Hematopoietic multipotent progenitor cell treated with erythropoietin and hydrocortisone succinate and interleukin-3 and kit ligand, for 6 days (in vitro differentiated cells): ENCODE measurements at places on chromosomes 2 and 18.

DNA sequence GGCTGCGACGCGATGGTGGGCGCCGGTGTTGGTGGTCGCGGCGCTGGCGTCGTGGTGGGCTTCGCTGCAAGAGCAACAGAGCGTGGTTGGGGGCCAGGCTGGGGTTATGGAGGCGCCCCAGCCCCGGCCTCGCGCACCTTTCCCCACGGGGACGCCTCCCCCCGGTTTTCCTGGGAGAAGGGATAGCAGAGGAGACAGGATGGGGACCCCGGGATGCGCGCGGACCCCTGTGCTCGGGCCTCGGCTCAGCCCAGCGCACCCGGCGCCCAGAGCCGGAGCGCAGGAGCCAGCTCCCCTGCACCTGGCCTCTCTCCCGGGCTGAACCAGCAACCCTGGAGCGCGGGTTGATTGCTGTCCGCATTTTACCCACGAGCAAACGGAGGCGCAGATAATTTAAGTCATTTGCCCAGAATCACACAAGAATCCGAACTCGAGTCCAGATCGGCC, 1.0 kb downstream of the CD8A start:
- DNase-seq = no peak

DNA sequence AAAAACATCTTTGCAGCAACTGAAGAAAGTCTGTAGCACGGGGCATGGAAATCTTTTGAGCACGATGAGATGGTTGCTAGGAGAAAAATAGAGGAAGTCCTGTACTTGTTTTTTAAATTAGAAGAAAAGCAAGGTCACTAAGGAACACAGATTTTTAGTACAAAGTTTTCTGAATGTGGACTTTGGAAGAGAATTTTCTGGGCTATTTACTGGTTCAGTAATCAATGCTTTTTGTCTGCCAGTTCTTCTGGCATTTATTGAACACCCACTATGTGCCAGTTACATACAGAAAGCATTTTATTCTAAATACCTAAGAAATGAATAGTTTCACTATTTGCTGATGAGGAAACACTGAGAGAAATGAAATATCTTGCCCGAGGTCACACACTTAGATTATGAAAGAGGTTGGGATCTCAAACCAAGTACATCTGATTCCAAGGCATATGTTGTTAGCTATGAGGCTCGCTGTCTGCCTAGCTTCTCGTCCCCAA, 15.6 kb upstream of the MAP3K20 start:
- DNase-seq = no peak

DNA sequence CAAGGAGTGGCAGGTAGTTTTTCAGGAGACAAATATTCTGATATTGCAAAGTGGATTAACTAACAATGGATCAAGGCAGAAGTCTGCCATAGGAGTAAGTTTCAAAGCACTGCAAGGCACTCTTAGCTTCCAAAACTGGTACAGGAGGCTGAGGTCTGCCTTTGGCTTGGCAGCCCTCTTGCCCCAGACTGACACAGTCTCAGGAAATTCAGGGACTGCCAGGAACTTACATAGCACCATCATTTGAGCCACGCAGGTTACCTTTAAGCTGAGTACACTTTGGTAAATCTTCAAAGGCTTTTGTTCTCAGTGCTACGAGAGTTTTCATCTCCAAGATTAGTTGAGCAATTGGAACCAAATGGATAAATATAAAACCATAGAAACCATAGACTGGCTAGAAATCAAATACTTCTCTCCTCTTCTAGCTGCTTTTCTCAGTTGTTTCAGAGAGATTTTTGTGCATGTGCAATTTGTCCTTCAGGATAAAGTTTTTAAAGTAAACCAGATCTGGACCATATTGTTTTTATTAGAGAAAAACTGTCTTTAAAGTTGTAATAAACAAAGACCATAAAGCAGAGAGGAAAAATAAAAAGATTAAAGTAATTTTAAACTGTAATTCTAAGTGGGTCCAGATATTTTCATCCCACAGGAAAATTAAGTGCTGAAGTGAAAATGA, 18.8 kb downstream of the ANKRD29 start:
- DNase-seq = no peak

DNA sequence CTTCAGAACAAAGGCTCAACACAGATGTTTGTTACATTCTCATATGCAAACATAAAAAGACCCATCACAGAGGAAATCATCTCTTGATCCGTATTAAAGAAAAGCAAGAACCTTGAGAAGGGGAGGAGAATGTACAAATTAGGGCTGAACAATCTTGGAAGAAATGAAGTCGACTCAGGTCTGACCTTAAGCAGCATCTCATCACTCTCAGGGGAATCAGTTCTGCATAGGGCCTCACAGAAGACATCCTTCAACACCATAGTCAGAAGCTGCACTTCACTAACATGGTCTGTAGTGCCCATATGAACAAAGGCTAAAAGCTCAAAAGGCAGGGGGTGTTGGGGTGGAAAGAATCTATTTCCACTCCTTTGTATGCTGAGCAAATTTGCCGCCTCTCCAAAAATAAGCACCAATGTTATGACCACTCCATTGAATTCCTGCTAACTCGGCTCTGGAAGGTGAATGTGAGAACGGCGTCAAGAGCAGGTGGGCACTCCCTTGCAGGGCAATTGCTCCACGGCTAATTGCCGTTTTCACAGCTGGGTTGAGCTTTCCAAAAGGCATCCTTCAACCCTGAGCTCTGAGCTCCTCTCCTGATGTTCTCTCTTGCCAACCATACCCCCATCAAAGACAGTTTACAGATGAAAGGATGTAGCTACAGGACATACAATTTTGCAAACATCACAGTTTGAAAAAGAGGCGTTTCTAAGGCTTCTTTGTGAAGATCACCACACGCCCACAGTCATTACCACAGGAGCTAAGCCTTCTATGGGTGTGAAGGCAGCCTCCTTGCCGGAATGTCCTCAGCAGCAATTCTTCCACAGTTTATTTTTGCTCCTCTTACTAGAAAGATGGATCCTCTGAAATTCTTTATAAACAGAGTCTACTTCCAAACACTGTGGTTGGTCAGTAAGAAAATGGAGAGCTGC, 10.0 kb downstream of the KLF7 start:
- no peak for DNase-seq

DNA sequence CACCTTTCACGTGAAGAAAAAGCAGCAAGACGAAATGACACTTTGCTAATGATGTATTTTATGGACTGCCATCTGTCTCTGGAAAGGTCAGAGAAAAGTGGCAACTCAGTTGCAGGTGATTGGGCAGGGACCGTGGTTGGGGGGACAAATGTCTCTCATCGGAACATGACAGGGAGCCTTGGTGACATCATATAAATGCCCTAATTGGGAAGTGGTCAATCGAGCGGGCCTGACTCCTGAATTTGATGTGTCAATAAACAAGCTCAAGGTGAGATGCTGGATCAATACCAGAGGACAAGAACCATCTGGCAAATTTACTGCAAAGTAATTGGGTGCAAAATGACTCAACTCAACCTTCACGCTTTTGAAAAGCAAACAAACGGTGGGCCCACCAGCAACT, 151.9 kb upstream of the SKOR2 start:
- no peak for DNase-seq

GRCh38 chr18:39209173-39209572, 1643.6 kb upstream of the CELF4 start:
- no peak for DNase-seq

DNA sequence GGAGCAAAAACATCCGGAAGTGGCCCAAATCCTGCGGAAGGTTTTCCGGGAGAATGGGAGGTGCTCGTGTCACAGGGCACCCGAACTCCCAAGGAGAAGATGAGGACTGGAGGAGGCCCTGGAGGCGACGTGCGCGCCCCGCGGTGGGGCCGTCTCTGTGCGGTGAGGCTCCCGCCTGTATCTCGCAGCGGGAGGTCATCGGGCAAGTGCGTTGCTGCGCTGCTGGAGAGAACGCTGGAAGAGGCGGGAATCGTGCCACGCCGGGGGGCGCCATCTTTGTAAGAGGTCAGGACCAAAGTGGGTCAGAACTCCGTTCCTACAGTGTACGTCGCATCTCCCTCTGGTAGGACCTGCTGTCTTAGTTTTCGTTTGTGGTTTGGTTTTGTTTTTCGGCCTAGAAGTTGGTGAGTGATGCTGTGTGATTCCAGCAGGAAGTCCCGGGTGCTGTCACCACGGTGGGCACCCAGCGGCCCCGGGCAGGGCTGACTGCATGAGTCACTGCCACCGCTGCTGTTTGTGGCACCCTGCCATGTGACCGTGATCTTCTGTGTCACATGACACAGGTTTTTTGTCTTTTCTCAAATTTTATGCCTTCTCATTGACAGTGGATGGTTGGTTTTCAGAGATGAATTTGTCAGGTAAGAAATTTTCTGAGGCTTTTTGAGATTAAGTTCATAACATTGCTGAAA, 21.5 kb upstream of the ATP9B start:
- no peak for DNase-seq

DNA sequence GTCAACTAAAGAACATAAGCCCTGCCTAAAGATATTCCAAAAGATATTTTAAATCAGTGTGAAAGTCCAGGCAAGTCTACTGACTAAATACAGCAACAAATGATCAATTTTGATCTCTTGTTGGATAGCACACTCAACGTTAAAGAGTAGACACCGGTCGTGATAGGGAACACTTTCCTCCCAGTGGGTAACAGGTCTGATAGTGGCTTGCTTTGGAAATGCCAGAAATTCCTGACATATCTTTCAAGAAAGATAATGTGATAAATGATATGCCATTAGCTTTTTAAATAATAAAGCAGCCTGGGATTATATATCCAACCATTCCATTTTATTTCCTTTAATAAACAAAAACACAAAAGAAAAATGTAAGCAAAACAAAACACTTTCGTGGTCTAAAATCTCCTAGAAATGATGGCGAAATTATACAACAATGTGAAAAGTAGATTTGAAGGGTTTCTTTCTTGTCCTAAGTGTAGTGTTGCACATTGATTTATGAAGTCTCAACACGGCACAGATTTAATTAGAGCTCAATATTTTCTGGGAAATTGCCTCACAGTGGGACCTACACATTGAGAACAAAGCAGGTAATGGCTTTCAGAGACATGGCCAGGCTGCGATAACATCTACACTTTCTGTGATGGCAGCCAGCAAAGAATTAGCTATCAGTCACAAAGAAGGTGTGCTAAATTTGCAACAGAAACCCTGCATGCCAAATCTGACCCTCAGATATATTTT, 158.6 kb downstream of the PPP1R1C start:
- no peak for DNase-seq

DNA sequence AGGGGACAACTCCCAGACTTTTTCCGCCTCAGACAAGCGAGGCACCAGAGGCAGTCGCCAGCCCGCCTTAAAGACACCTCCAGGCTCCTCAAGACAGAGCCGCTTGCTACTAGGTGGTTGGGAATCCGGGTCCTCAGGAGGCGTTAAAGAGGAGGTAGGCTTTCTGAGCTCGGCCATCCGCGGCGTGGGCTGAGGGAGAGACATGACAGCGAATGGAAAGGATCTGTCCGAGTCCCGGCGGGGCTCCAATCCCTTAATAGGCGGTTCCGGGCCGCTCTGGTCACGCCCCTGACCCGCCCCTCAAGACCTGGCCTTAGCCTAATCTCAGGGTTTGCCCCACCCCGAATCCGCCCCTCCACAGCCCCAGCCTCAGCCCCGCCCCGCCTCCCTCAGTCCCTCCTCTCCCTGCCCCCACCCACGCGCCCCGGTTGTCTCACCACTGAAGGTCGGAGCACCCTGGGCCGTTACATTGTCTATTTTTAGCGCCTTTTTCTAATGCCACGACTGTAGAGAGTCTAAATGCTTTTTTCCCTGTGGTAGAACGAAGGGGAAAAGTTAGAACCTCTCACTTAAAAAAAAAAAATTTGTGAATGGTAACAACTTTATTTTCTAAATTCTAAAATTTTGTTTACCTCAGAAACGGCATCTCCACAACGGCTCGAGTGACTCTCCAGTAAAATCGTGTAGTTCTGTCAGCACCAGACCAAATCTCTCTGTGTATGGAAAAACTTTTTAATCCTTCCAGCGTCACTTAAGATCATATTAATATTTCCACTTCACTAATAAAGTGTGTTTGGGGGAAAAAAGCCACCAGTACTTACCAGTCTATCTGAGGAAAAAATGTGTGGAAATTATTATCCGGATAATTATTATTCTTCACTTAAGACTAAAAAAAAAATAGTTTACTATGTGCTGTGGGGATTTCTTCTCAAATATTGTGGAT, at the start of gene RAD51AP2:
Gene RAD51AP2 (minus strand): TSS at position 229 of the 943 bp plus-strand sequence. CDS start 25 bp downstream, at position 204.
- DNase-seq = peak; percentile 62
